ENCODE measurements at places on chromosomes 4 and X.

- DNase-seq: no peak
Observed at GRCh38 chr4:91032725-91033445, 905.7 kb downstream of the CCSER1 start.

DNA sequence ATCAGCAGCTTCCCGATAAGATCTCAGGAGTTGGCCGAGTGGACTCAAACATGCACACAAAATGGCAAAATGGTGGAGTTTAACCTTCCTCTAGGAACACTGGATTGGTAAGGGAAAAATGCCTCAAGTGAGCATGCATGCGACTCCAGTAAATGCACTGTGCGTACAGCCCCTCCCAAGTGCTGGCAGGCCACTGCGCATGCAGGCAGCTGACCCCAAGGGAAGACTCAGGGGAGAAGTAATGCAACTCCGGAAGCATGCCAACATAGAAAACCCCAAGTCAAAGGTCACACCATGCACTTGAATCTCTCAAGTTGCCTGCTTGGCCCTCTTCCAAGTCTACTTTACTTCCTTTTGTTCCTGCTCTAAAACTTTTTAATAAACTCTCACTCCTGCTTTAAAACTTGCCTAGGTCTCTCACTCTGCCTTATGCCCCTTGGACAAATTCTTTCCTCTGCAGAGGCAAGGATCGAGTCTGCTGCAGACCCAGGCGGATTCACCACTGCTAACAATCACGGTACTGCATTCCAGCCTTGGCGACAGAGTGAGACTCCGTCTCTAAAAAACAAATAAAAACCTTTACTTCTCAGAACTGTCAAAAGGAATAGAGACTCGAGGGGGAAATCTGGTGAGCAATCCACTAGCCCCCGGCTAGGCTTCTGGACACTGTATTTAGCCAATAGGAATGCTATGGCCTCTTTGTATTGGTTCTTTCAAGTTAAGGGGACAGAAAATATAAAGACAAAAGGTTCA lies 33.5 kb downstream of the NYX start:
- no peak for DNase-seq

GRCh38 chrX:77450415-77450814 lies 3.2 kb downstream of the FGF16 start:
- no peak for DNase-seq

GRCh38 chr4:130053723-130054122 lies 957.8 kb downstream of the C4orf33 start:
- DNase-seq: no peak

- no peak for DNase-seq
Observed at GRCh38 chr4:5552451-5552850, 155.9 kb downstream of the EVC2 start.

DNA sequence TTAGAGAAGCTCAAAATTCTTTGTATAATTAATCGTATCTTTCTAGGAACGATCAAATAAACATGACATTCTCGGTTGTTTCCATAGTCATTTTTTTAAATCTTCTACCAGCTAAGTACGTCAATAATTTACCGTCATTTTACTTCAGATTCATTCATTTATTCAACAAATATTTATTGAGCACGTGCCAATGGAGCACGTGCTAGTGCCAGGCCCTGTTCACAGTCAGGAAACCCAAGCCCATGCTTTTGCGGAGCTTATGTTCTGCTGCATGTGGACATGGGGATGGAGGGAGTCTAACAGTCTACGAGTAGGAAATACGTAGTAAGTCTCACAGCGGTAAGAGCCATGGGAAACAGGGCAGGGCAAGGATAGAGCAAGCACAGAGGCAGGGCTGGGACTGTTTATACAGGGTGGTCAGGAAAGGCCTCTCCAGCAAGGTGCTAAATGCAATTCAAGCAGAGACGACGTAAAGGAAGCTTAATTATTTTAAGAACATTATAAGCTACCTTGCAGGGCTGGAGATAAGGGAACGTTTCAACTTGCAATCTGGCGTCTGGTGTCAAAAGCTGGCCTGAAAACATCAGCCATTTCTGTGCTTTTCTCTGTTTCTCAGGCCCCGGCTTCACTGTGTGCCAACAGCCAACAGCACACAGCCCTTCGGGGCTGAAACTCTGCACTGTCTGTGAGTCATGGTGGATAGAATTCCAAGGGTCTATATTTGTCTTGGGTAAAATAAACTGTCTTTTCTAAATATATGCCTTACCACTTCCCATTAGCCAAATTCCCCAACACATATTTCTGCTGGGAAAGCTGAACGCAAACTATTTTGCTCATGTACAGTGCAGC lies 517.1 kb upstream of the ZFP42 start:
- no peak for DNase-seq

DNA sequence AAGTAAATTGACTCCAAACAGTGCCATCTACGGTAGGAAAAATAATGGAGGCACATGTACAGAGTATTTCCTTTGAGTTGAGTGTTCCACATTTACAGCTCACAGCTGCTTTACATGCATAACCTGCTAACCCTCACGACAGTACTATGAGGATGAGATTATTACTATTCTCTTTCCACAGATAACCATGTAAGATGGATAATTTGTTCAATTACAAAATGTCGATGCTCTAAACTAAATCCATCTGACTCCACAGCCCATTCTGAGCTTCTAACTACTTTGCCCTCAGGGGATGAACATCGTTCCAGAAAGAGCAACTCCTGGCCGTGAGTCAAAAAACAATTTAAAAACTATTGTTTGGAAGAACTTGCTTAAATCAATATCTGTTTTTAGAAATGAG lies 330.4 kb upstream of the NWD2 start:
- no peak for DNase-seq

DNA sequence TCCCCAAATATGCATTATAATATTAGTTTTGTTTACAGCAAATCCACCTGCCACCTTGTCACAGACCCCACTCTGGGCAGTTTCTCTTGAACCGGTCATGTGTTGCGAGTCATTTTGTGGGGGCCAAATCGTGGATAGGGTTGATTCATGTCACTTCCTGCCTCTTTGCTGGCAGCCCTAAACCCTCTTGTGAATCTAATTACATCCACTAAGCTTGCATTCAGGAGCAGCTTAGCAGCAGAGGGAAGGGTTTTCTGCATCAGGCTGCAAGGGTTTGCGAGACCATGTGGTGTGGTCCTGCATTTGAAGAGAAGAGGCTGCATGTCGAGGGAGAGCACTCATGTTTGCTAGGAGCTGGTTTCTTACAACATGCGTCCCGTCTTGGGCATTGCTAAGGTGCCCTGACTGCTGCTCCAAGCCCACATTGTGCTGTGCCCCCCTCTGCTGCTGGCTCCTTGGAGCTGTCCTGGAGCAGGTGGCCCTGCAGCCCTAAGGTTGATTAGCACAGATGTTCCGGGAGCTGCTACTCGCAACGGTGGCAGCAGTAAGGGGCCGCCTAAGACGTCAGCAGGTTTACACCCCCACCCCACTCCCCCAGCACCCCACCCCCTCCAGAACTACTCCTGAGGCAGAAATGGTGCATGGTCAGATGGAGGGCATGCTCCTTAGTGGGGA lies 88.9 kb upstream of the CLDN34 start:
- DNase-seq: peak; percentile 35

DNA sequence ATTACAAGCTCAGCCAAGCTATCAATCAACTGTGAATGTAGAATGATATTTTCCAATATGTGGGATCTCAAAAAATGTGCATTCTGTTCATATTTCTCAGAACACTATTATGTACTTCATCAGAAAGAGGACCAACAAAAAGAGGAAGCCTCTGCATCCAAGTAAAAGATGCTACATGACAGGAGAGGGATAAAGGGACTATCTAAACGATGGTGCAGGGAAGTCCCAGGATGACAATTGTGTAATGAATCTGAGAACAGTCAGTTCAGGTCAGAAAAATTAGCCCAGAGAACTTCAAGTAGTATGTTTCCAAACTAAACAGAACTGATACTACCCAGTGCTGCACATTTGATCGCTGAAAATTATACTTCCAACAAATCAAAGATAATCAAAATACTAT lies 127.0 kb downstream of the ZNF330 start:
- no peak for DNase-seq

- no peak for DNase-seq
Observed at GRCh38 chrX:71623714-71624113, 5.4 kb upstream of the CXCR3 start.

- DNase-seq: no peak
Observed at GRCh38 chr4:155899891-155900290, 3.6 kb upstream of the TDO2 start.

GRCh38 chrX:56788717-56789122 lies 59.7 kb downstream of the NBDY start:
- DNase-seq: no peak

DNA sequence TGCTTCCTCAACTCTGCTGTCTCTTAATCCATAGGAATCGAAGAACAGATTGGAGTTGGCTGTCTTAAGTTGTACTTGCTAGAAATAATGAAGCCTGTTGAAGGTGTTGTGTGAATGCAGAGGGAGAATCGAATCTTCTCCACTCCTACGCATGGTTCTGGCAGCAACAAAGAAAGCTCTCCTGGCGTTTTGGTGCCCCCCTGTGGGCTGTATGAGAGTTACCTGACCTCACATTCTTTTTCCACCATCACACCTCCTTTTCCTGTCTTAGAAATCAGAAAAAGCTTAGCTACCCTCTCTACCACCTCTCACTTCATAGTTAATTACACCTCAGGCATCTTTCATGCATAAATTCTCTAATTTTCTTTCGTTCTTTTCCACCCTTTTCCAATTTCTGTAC lies 16.3 kb downstream of the KLF8 start:
- DNase-seq: peak; percentile 8

GRCh38 chr4:72055566-72055965 lies 23.8 kb downstream of the NPFFR2 start:
- DNase-seq: no peak

- DNase-seq: no peak
Observed at GRCh38 chr4:40579983-40580382, 49.7 kb downstream of the RBM47 start.

- DNase-seq: no peak
Observed at GRCh38 chr4:186366326-186366725, 100.3 kb downstream of the F11 start.

- no peak for DNase-seq
Observed at GRCh38 chr4:48109413-48110263, 24.4 kb downstream of the TXK start.

DNA sequence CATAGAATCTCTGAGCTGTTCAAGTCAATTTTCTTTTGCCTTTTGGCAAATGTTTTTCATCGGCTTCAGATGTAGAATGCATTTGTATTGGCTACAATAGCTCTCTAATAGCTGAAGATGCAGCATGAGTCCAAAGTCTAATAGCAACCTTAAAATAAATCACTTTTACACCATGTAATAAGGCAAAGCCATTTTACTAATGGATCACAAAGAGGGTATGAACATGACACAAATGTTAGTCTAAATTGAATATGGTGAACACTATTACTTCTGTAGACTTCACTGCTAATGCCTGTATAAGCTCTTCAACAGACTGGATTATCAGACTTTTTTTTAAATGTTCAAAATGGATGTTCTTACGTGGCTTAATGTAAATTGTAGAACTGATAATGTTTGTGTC lies 645.3 kb downstream of the TLL1 start:
- no peak for DNase-seq

GRCh38 chr4:154739111-154739510 lies 4.7 kb upstream of the LRAT start:
- DNase-seq: no peak

- no peak for DNase-seq
Observed at GRCh38 chr4:14862891-14863290, 139.4 kb upstream of the CPEB2 start.

DNA sequence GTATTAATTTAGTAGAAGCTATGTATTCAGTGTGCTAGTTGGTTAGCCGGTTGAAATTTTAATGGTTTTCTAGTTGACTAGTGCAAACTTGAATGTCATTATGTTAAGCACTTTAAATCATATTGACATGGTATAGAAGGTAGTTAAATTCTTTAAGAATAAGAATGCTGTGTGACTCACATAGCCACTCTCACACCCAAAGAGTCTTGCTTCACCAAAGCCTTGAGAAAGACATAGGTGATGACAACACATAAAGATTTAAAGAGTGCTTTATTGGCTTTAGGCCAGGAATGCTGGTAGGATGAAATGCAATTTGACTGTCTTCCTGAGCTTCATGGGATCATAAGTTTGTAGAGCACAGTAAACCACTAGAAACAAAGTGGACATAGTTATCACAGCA lies 85.3 kb downstream of the DCAF8L2 start:
- DNase-seq: no peak

DNA sequence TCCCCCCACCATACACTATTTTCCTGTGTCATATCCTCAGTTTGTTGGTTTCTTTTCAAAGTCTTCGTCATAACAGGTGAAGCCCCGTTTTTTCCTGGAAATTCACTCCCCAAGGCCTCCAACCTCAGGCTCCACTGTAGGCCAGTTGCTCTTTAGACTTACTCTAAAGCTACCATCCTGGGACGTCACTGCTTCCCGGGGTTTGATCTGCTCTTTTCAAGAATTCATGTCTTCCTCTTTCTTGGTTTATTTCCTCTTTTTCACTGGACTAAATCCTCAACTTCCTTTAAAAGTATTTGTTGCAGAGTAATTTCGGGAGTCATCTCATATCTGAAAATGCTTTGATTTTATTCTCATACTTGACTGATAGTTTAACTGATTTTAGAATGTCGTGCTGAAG lies 6.5 kb upstream of the SERTM2 start:
- no peak for DNase-seq

DNA sequence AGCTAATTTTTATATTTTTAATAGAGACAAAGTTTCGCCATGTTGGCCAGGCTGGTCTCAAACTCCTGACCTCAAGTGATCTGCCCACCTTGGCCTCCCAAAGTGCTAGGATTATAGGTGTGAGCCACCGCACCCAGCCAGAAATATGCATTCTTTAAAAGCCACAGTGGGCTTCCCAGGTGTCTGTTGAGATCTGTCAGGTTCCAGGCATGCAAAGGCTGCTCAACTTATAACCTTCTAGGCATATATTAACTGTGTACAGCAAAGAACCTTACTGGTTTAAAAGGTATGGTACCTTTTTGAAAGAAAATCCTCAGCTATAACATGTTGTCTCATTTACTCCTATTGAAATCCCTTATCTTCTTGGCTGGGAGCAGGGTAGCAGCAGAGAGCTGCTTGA lies 42.5 kb downstream of the JADE3 start:
- no peak for DNase-seq

- no peak for DNase-seq
Observed at GRCh38 chrX:105634180-105634579, 188.2 kb upstream of the NRK start.

DNA sequence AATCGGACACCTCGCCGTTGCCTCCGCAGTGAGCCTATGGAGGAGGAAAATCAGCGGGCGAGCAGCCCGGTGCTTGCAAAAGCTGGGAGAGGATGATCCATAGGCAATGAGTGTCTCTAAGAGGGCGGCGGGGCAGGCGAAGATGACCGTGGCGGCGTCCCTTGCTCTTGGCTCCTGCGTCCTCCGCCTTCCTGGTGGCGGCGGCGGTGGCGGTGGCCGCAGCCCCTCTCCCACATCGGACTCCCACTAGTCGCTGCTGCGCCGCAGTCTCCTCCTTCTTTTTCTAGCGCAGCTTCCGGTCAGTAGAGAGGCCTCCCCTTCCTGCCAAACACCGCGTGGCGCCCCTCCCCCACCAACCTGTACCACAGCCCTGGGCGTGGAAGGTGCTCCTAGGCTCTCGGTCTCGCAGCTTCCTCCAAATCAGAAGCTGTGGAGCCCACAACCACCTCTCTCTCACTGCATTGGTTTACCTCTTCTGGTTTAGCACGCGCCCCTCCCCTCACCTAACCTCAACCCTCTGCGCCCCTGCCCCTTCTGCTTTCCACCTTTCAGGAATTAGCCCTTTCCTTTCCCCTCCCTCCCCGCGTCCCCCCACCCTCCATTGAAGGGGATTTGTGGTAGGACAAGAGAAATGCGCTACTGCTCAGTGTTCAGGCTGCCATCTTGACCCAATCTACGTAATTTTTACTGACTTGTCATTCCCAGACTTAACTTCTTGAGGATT lies at the start of gene SPIN3:
SPIN3 (minus strand) TSS at position 271 of the 724 bp plus-strand sequence. CDS start 594 bp downstream, outside the sequence.
- DNase-seq: peak; percentile 76
